ENCODE measurements at places on chromosomes 6 and 20.
A peak's percentile ranks its signal among the peaks of the same experiment; 100 is the strongest.

- DNase-seq: no peak
Measured at GRCh38 chr20:9985773-9986172, 49.0 kb upstream of the ANKEF1 start.

- DNase-seq: no peak
Measured at GRCh38 chr6:138518054-138518453, 18.8 kb upstream of the NHSL1 start.

- DNase-seq: no peak
Measured at GRCh38 chr6:113923526-113923925, 47.4 kb downstream of the HDAC2 start.

GRCh38 chr6:155177363-155177961, 86.4 kb upstream of the CLDN20 start:
- DNase-seq: peak; percentile 90

DNA sequence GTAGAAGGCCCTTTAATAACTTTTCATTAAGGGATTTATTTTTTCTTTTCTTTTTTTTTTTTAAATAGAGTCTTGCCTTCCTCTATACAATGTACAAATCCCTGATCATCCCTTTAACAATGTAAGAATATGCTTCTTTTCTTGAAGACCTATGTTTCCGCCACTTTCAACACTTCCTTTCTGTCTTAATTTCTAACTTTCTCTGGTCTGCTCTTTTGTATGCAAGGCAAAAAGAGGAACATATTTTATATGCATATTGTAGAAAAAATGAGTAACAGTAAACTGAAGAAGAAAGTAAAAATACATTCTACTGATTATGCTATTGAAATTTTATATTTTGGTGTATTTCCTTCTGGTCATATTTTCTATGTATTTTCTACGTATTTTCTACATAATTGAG, 484.7 kb downstream of the TFAP2B start:
- DNase-seq: no peak

DNA sequence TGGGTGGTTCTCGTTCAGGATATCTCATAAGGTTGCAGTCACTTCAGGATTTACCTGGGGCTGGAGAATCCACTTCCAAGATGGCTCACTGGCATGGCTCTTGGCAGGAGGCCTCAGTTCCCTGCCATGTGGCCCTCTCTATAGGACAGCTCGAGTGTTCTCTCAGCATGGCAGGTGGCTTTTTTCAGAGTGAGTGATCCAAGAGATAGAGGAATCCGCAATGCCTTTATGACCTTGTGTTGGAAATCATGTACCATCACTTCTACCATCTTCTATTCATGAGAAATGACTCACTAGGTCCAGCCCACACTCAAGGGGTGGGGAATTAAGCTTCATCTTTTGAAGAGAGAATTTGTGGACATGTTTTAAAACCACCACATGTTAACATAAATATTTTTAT, 37.8 kb downstream of the PPP1R16B start:
- no peak for DNase-seq

DNA sequence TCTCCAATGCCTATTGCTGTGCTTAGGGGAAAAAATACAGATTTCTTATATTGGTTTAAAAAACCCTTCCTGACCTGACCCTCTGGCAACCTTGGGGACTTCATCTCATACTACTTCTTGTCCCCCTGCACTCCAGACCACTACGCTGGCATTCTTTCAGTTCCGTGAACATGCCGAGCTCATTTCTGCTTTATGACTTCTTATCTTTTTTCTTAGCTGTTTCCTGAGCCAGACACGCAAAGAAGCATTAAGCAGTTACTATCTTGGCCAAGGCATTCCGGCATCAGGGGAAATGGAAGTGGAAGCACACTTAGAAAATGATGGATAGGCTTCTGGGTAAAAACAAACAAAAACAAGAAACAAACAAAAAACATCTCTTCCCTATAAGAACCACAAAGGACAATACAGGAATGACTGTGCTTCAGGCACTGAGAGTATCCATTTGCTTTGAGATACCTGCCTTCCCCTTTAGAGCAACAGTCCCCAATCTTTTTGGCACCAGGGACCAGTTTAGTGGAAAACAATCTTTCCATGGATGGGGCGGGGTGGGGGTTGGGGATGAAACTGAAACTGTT, 4.4 kb upstream of the CCDC28A start:
- DNase-seq: no peak

- DNase-seq: no peak
Measured at GRCh38 chr6:40714576-40715564, 127.7 kb upstream of the LRFN2 start.

- no peak for DNase-seq
Measured at GRCh38 chr20:39983655-39984054, 705.4 kb downstream of the MAFB start.

DNA sequence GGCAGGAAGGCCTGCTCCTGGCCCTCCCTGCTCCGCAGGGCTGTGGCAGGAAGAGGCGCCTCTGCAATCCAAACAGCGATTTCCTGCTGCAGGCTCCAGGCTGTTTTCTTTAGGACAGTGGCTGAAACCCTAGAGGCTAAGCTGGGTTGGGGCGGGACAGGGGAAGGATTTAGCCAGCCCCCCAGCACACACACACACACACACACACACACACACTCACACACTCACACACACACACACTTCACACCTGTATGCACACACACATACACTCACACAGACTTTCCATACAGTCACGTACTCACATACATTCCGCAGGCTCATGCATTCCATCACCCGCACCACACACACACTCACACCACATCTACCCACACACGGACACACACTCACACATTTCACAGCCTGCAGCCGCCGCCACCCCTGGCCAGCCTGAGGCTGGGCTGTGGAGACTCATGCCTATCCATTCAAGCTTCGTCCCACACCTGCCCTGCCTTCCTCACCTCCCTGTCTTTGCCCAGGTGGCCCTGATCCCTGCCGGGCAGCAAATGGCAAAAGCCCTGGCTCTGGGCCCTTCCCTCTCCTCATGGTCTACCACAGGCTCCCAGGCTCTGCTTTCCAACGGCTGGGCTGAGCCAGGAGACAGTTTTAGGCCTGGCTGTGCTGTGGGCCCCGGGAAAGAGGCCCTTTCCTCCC, 17.9 kb downstream of the MDFI start:
- peak; percentile 81 for DNase-seq

GRCh38 chr6:113513086-113513485, 344.1 kb upstream of the MARCKS start:
- no peak for DNase-seq

DNA sequence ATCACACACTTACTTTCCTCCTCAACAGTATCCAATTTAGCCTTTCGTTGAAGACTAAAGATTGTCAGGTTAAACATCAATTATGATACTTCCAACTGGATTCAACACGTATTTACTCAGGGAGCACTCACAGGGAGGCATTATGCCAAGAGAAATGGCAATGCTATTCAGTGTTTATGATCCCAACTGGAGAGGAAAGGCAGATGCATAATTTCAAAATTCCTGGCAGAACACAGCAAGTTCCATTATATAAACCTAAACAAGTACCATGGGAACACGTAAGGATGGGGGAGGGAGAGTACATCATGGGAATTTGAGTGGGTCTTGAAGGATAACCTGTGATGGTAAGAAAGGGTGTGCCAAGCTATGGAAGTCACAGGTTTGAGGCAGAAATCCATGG, 112.7 kb downstream of the ISM1 start:
- peak; percentile 9 for DNase-seq

GRCh38 chr20:14193885-14194284, 143.5 kb downstream of the FLRT3 start:
- peak; percentile 21 for DNase-seq

DNA sequence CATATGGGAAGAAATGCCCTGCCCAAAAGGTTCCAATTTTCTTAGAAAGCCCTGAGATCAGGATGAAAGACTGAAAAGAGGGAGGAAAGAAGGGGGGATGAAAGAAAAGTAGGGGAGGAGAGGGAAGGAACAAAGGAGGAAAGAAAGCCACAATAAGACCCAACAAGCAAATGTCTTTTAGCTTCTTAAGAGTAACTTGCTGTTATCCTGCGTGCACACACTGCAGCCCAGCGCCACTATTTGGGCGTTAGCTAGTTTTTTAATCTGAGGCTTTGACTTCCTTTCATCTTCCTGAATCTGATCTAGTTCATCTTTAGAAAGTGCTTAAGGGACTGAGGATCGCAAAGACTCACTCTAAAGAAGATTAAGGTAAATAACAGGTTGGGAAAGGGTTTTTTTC, 77.4 kb upstream of the HDDC2 start:
- DNase-seq: no peak

DNA sequence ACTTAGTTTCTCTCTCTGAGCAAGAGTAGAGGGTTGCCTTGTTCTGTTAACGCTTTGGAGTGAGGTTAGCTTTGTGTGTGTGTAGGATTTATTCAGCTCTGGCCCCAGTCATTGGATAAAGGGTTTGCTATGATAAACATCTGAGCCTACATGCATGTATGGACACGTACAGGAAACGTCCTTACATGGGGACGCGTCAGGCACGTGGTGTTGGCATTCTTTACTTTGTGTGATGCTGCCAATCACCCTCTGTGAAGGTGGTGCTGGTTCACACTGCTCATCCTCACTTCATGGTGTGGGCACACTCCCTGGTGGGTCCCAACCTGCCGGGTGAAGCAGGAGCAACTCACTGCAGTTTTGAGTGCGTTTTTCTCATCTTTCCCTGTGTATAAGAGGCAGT, 53.4 kb upstream of the CD93 start:
- DNase-seq: no peak

GRCh38 chr6:6039946-6040509, 33.3 kb upstream of the NRN1 start:
- DNase-seq: no peak

- DNase-seq: peak; percentile 49
Measured at GRCh38 chr6:36755435-36756348, 58.1 kb downstream of the RAB44 start.

GRCh38 chr20:62627901-62628612, 14.2 kb upstream of the SLCO4A1 start:
- no peak for DNase-seq

DNA sequence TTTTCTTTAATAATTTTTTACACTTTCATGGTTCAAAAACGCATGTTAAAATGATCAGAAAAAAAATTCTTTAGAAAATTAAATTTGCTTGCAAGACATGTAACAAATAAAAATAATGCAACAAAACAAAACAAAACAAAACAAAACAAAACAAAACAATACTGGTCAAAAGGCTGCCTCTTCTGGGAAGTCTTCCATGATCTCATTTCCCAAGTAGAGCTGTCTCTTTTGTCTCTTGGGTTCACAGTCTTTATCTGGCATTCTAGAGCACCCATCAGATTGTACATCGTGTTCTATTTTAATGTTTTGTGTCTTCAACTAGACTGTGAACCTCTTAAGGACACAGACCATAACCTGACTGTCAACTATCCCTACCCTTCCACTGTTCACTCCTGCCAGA, 25.3 kb downstream of the TP53INP2 start:
- DNase-seq: no peak

DNA sequence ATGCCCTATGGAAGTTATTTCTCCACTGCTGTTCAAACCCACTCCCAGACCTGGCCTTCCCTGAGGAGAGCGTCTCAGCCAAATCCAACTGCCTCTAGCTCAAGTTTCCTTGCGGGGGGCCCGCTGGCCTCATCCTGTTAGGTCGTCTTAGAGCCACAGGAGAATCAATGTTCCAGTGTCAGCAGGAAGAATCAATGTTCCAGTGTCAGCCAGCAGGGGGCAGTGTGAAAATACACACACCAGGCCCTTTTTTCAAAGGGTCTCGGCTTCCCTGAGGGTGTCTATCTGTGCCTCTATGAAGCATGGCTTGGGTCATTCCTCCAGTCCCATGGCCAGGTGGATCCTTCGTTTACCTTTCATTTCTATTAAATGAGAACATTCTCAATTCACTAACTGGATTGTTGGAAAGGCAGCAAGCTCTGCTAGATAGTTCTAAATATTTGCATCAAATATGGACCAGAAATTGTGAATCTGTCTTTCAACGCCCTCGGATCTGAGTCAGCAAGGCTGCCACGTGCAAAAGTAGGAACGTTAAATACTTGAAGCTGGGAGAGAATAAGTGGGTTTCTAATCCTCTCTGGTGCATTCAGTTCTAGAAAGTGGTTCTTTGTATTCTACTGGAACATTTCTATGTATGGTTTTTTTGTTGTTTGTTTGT, 19.2 kb downstream of the PRND start:
- peak; percentile 65 for DNase-seq

DNA sequence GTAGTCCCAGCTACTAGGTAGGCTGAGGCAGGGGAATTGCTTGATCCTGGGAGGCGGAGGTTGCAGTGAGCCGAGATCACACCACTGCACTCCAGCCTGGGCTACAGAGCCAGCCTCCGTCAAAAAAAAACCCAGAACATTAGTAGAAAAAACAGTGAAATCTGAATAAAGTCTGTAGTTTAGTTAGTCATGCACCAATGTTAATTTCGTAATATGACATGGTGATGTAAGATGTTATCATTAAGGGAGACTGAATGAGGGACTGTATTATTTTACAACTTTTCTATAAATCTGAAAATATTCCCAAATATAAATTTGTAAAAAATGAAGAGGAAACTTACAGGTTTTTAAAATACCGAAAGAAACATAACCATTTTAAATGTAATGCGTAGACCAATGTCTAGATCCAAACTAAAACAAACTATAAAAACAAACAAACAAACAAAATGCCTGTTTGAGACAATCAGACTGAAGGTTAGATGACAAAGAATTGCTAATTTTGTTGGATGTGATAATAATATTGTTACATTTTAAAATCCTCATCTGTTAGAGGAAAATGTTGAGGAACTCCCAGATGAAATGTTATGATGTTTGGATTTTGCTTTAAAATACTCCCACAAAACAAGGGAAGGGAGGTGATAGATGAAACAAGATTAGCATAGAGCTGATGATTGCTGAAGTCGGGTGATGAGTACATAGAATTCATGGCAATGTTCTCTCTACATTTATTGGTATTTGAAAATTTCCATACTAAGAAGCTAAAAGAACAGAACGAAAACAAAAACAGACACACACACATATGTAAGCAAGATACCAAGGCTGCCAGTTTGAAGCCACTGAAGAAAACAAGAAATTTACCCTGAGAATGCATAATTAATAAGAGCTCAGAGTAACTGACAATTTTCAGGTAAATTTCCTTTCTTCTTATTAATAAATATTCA, 1.8 kb downstream of the GSTA4 start:
- DNase-seq: peak; percentile 80

DNA sequence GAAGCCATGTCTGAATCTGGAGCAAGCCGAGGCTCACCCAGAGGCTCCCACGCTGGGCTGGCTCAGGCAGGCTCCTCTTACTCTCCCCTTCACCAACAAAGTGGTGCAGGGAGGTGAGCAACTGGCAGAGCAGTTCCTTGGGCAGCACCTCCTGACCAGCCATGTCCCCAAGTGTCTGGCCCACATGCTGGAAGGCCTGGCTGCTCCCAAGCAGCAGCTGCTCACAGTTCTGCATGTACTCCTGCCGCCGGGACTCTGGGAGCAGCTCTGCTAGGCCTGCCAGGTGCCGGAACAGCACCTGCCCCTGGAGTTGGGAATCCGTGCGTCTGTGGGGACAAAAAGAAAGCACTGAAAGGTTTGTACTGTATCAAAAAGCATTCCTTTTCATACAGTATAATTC, 57.1 kb upstream of the LYRM2 start:
- DNase-seq: no peak

DNA sequence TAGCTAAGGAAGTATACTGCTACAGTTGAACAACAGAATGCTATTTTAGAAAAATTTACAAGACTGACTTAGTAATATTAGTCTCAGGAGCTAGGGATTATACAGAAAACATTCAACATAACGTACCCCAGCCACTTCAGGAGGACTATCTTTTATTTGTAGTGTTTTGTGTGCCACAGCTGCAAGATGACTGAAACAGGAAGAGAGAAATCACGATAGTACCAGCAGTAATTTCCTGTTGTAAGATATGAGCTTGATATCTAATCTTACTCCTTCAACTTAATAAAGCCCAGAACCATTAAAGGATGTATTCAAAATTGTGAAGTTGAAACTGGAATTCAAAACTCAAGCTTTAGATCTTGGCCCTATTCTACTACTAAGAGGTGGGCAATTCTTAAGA, 42.1 kb downstream of the SLC35A1 start:
- no peak for DNase-seq
